Ascending aorta (tissue), 2 donors: ENCODE measurements at places on chromosomes 11 and 22. TPM values are rescaled to one million over a fixed set of nuclear protein-coding genes. Genes with fewer than 3 reads are reported as not detected.

The INPPL1 gene
- 76.0 TPM for total RNA-seq

DNA sequence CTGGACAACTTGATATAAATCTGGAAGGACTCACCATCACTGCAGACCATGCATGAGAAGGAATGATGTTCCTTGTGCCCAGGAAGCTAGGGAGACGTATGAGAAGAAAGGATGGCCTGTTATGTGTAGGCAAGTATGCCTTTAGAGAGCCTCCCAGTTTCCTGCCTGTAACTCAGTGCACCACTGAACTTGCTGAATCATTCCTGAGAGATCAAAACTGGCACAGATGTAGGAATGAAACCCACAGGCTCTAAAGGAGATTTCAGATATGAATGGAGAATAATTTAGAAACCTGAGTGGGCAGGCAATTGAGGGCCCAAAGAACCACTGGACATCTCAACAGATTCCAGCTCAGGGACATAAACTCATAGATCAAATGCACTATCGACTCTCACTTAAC lies 38.4 kb upstream of the PRSS23 start:
- no peak for DNase-seq

- no peak for DNase-seq
These were observed 322.8 kb downstream of the GUCY1A2 start for GRCh38 chr11:106695506-106695905.

DNA sequence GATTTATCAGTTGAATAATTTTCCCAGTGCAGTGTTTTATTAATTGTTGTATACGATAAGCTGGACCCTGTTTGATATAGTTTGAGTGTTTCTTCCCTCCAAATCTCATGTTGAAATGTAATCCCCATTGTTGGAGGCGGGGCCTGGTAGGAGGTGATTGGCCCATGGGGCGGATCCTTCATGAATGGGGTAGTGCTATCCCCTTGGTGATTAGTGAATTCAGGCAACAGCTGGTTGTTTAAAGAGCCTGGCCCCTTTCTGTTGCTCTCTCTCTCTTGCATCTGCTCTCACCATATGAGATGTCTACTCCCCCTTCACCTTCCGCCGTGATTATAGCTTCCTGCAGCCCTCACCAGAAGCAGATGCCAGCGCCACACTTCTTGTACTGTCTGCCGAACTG lies 1.5 kb downstream of the OR5A1 start:
- DNase-seq = no peak

- DNase-seq = no peak
These were observed 92.1 kb downstream of the CACNA1I start for GRCh38 chr22:39662686-39663052.
